ENCODE measurements at places on chromosomes 11 and 22.
A peak's percentile ranks its signal among the peaks of the same experiment; 100 is the strongest.

DNA sequence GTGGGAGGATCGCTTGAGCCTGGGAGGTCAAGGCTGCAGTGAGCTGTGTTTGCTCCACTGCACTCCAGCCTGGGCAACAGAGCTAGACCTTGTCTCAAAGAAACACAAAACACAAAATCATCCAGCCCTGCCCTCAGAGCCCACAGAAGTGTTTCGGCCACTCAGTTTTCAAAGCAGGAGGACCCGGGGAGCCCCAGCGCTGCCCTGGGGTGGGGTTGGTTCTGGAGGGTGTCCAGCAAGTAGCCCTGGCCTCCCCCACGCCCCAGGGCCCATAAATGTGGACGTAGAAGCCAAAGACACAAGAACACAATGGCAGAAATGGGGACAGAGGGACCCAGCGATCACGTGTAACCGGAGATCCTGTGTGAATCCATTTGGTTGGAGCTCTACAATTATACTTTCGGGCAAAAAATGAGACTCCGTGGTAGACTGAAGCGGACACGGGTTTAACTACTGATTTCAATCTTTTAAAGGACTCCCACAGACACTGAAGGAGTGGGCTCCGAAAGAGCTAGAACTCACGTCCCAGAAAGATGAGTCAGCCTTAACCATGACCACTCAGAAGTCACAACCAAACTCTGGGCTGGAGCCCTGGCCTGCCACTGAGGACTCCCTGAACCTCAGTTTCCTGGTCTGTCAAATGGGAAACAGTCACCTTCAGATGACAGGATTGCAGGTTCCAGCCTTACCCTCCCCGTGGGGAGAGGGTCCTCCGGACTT is 9.0 kb upstream of the CYTH4 start:
- DNase-seq = no peak

DNA sequence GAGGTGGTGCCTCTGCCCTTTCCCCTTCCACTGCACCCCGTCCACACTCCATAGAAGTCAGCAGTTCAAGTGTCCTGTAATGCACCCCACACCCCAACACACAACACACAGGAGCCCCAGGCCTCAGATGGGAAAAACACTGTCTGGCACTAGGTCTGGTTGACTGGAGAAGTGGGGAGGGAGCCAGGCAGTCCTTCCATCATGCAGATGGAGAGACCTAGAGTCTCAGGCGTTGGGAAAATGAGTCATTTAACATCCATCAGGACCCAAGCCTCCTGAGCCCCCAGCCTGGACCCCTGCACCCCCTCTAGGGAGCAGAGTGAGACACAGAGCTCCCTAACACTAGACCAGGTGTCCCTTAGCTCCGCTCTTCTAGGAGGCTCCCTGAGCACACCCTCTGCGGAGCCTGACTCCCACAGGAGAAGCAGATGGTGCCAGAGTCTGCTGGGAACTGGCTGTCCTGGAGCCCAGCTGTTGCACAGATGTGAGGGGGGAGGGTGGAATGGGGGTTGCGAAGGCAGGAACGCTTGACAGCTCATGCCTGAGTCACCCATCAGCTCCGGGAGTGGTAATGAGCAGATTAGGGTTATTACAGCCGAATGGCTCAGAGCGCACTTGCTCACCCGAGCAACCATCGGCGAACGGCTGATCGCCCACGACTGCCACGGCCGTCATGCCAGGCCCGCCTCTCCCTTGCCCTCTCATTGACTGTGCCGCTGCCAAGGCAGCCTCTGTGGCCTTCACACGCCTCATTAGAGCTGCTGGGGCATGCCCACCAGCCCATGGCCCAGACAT is 22.1 kb upstream of the SYT7 start:
- peak; percentile 59 for DNase-seq

- no peak for DNase-seq
Measured at GRCh38 chr11:42498971-42499370, 812.8 kb upstream of the API5 start.

DNA sequence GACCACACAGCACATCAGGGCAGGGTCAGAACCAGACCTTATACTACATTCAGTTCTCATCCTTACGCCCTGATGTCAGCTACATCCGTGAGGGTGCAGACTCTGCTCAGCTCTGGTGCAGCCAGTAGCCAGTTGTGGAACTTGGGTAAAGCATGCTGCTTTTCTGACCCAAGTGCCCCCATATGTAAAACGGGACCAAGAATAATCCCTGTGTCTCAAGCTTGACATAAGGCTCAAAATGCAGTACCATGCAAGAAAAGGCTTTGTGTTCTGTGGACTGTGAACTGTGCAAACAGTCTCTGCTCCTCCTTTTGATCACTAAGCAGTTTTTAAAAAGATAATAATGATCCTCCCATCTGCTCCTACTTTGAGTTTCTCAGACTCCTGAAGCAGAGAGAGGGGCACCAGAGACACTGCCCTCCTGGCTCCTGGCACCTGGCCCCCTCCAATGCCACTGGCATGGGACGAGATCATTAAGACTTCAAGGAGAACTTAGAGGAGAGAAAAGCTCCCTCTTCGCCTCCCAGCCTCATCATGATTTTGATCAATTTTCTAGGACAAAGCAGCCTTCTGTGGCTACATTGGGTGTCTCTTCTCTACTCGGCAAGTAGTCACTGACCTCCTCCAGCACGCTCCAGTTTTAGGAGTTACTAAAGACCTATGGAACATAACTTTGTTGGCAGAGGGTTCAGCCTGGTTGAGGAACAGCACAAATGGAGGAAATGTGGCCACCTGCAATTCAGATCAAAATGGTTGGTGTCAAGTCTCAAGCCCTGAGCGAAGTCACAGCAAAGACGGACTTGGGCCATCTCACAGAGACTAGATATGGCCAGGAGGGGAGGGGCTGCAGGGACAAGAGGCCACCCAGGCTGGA is 23.9 kb downstream of the IL10RA start:
- DNase-seq = no peak

- no peak for DNase-seq
Measured at GRCh38 chr22:33350961-33351360, 292.8 kb upstream of the SYN3 start.

GRCh38 chr22:48934446-48934845 is 893.2 kb downstream of the BRD1 start:
- DNase-seq = no peak

GRCh38 chr22:40862537-40862936 is 624 bp upstream of the DNAJB7 start:
- no peak for DNase-seq

DNA sequence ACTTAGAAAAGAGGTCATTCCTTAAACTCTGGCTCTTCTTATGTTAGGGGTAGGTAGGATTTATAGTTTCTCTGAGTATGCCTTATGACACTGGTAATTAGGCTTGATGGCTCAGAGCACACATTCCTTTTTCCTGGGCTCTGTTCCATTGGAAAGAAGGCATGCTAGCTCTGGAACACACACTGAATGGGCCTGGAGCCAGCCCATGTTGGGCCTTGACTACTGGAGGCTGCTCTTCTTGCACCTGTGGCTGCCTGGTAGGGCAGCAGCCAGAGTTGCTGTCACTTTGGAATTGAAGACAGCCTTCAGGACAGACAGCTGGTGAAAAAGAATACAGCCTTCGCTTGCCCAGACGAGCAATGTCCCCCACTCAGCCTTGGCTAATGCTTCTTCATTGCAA is 18.2 kb downstream of the MCAM start:
- DNase-seq = no peak

DNA sequence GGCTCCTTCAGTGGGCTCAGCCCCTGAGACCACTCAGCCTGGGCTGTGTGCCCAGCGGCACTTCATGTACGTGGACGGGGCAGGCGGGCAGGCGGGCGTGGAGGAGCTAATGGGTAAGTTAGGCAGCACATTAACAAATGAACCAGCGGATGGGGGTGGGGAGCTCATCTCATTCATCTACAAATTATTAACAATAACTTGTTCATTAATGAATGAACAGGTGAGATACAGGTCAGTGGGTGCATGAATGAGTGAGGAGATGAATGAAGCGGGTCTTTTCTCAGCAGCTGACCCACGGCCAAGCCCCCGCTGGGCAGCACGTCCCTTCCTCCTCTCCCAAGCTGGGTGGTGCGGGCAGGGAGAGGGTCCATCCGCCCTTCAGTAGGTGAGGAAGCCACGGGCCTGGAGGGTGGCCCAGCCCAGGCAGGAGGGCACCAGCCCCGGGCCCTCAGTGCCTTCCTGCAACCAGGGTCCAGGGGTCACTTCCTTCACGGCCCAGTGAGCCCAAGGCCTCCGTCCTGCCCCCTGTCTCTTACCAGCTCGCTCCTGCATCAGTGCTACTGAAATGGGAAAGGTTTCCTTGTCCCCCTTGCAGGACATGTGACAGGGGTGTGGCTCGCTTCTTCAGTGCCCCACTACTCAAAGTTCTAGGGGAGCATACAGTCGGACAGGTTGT is 60.5 kb upstream of the KCNQ1OT1 start:
- no peak for DNase-seq

DNA sequence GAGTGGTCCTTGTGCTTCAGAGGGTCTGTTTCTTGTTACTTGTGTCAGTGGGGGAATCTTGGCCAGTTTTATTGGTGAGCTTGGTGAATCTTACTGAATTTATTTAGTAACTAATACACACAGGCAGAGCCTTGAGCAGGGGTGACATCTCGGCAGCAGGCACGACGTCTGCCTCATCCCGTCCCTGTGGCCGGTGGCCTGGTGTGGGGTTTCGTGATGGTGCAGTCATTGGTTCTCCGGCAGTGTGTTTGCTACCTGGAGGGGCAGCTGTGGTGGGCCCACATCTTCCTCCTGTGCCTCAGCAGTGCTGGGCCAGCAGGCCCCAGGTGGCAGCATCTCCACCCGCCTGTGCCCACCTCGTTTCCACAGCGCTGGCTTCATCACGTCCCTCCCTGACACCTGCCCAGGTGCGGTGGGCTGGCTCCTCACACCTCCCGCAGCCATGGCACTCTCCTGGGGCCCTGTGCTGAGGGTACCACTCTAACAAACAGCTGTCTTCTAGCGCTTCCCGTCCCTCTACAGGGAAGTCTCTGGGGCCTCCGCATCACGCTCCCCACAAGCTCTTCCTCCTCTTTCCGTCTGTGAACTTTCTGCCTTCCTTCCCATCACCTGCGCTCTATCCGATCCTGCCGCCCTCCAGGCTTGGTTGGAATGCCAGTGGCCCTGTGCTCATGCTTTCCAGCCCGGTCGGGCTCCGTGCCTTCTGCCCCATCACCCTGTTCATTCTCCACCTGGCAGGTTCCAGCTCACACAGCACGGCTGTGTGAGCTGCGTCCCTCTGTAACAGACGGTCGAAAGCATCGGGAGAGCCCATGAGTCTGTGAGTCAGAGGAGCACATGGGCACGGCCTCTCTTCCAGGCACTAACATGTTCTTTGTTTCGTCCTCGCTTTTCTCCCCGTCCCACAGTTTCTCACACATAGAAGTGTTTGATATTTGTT is 203.4 kb downstream of the TBC1D22A start:
- DNase-seq = no peak

DNA sequence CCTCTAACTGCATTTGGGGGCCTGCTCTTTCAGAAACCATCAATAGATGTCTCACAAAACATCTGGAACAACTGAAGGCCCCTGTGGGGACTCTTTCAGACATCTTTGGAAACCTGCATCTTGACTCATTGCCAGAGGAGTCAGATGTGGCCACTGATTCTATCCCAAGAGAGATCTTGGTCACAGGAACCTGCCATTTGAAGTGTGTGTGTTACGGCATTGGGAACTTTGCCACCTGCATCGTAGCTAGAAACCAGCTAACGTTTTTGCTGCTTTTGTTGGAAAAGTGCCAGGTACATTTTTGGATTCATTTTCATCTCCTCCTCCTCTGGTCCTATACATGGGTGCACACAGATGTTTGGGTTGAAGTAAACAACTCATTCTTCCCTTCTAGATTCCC is 4.3 kb downstream of the SRRD start:
- no peak for DNase-seq

Data from AG04449 (cell line).